ENCODE measurements at places on chromosomes 6 and 20.

- no peak for DNase-seq
These were observed 55.9 kb downstream of the RREB1 start for GRCh38 chr6:7163661-7164071.

DNA sequence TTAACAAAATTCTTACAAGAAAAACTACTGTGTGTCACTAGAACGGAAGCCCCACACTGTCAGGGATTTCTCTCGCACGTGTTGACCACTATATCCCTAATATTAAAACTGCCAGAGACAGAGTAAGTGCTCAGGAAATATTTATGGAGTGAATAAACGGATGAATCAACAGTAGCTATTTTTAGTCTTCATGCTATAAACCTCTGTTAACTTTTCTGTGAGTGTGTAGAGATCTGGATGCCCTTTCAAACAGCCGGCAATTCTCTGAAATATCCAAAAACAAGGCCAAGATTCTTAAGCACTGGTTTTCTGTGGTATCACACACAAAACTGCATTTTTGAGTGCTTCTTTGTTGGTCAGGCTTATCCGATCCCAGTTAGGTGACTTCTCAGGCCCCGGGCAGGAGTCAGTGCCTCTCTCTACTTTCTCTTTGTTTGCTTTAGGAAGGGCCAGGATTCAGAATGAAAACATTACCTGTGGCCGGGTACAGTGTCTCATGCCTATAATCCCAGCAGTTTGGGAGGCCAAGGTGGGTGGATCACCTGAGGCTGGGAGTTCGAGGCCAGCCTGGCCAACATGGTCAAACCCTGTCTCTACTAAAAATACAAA is 15.7 kb downstream of the ATP9A start:
- no peak for DNase-seq

DNA sequence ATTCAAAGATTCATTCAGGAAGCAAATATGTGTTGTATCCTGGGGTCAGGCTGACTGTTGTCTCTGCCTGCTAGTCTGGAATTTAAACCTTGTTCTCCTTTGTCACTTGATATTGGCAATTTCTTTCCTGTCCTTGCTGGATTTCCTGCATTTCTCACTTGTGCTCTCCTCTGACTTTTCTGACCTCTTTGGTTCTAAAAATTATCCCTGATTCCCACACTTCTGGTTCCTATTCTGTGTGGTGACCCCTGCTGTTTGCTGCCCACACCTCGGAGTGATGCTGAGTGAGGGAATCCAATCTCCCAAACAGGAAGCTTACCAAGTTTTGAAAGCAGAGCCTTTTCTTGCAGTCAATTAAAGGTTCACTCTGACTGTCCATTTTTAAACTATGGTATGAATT is 345.3 kb downstream of the CDKAL1 start:
- DNase-seq, result no peak

DNA sequence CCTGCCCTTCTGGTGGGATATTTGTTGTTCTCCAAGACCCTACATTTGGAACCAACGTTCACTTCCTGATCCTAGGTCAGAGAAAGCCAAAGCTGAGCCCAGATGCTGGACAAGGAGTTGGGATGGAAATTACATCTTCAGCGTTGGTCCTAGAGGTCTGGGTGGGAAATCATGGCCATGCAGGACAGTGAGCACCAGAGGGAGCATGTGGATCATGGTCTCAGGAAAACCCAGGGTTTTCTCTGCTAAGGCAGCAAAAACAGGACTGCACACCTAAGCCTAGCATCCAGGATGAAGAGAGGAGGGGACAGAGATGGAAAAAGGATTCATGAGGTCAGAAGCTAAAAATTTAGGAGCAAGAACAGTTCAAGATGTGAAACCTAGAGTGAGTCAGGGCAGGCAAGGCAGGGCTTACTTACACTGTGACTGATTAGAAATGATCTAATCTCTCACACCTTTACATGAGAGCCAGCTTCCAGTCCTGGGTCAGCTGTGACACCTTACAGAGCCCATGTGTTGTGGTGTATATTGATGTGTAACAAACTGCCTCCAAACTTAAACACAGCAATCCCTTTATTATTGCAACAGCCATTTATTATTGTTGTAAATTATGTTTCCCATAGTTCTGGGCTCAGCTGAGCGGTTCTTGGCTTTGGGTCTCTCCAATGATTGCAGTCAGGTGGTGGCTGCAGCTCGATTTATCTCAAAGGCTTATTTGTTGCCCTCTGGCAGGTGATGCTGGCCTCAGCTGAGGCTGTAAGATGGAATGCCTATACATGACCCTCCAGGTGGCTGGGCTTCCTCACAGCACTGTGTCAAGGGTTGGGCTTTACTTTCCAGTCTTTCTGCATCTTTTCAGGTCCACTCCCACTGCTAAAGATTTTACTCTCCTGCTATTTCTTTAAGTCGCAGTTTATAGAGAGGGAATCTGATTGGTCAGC is 6.5 kb downstream of the C20orf202 start:
- no peak for DNase-seq

- DNase-seq, result no peak
These were observed 79.8 kb upstream of the FAM184A start for GRCh38 chr6:119158057-119158848.

- no peak for DNase-seq
These were observed 108.7 kb downstream of the ID4 start for GRCh38 chr6:19945843-19946358.

GRCh38 chr6:97674802-97675201 is 391.8 kb upstream of the MMS22L start:
- no peak for DNase-seq

DNA sequence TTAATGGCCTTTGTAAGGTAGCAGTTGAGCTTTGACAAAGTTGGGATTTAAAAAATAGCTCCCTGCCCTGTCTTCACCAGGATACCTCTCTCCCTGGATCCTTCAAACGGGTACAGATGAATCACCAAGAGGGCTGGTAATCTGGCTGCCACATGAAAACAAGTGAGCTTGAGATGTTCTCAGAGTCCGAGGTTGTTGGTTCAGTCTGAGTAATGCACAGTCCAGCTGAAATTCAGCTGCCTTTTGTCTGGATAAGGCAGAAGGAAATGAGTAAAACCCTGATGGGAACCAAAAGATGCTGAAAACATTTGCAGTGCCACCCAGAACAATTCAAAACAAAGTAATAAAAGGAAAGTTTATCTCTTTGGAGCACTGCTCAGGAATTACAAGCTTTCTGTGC is 86.8 kb downstream of the GJA1 start:
- no peak for DNase-seq

DNA sequence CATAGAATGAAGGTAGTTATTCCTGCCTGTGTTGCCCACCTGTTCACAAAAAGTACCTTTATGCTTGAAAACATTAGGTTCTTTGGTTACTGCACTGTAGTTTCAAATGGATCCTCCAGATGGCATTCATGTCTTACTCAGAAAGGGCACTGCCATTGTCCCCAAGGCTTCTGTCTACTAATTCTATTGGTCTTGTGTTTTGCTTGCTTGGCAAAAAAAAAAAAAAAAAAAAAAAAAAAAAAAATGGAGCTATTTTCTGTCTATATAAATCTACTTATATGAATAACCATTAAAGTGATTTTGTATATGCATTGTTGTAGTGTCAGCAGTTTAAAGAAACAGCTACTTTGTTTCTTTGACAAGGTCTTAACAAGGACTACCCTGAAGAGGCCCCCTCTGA is 12.7 kb upstream of the EFHC1 start:
- no peak for DNase-seq

- no peak for DNase-seq
These were observed 42.2 kb downstream of the FLRT3 start for GRCh38 chr20:14295238-14295637.

DNA sequence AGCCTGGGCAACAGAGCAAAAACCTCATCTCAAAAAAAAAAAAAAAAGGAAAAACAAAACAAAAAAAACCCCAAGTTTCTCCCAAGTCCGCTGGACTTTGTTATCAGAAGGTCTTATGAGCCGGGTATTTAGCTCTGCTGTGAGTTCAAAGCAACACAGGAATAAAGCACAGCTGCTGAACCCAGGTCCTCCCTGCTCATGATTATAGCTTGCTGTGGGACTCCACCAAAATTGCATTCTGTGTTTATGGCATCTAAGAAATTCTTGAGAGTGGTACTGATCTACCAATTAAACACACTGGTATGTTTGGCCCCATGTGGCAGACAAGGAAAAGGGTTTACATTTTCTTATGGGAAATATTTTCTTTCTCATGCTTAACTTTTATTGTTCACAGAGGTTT is 93.6 kb upstream of the NEDD9 start:
- no peak for DNase-seq

DNA sequence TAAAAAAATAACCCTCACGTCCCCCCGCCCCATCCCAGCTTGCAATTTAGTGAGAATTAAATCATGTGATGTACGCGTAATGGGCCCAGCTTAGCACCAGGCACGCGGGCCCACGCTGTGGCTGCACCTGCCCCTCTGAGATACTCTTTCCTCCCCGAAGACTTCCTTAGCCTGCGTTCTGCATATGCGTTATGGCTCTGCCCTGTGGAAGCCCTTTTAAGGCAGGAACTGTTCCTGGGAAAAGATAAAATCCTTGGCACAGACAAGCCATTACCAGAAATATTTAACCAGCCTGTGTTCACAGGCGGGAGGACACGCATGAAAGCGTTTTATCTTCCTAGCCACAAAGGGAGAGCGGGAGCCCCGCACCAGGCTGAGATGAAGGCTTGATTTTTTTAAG is 311.0 kb downstream of the LRFN2 start:
- no peak for DNase-seq

GRCh38 chr6:9708600-9708999 is 706.3 kb downstream of the TFAP2A start:
- no peak for DNase-seq

- no peak for DNase-seq
These were observed 60.1 kb downstream of the FUT9 start for GRCh38 chr6:96075826-96076225.

DNA sequence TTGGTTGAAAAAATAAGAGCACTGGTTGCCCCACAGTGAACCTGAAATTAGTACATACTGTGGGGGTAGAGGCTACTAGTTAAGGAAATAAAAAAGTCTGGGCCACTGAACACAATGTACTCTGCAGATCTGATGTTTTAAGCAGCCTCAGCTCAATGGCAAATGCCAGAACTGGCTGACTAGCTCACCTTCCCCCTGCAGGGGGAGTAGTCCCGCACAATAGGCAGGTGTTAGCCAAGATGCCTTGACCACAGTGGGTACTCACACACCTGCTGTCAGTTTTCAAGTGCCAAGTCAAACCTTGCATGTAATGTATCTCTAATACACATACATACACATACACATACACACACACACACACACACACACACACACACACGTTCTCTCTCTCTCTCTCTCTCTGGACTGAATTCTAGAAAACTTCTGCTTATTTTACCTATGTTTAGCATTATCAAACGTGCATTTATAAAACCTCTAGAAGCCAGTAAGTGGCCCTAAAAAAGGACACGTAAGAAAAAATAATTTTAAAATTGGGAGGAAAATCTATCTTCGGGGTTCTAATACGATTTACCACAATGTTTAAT is 36.1 kb downstream of the GMDS start:
- no peak for DNase-seq

- DNase-seq, result no peak
These were observed 14.3 kb upstream of the ID1 start for GRCh38 chr20:31590717-31591225.

GRCh38 chr6:24520929-24521546 is 26.3 kb downstream of the ALDH5A1 start:
- peak; percentile 67 for DNase-seq

GRCh38 chr20:50744143-50744792 is 12.9 kb downstream of the PARD6B start:
- DNase-seq, result peak; percentile 70

- no peak for DNase-seq
These were observed 60.8 kb downstream of the MOCS1 start for GRCh38 chr6:39873439-39873838.

- DNase-seq, result no peak
These were observed 1.4 kb upstream of the BTN3A1 start for GRCh38 chr6:26400626-26401025.

DNA sequence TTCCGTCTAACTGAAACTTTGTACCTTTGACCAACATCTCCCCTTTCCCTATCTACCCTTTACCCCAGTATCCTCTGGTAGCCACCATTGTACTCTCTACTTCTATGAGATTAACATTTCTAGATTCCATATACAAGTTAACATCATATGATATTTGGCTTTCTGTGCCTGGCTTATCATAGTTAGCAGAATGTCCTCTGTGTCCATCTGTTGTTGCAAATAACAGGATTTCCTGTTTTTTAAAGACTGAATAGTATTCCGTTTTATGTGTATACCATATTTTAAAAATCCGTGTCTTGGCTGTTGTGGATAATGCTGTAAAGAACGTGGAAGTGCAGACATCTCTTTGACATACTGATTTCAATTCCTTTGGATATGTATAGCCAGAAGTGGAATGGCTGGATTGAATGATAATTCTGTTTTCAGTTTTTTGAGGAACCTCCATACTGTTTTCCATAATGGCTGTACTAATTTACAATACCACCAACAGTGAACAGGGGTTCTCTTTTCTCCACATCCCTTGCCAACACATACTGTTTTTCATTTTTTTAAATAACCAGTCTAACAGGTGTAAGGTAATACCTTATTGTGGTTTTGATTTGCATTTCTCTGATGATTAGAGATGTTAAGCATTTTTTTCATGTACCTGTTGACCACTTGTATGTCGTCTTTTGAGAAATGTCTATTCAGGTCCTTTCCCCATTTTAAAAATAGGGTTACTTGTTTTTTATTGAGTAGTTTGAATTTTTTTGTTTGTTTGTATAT is 53.8 kb downstream of the CDC5L start:
- no peak for DNase-seq

- no peak for DNase-seq
These were observed 178.8 kb upstream of the PTCHD4 start for GRCh38 chr6:48289841-48290240.

GRCh38 chr6:84356907-84357306 is 129.5 kb upstream of the CEP162 start:
- DNase-seq, result no peak

GRCh38 chr20:57877131-57877824 is 167.5 kb upstream of the PMEPA1 start:
- no peak for DNase-seq

DNA sequence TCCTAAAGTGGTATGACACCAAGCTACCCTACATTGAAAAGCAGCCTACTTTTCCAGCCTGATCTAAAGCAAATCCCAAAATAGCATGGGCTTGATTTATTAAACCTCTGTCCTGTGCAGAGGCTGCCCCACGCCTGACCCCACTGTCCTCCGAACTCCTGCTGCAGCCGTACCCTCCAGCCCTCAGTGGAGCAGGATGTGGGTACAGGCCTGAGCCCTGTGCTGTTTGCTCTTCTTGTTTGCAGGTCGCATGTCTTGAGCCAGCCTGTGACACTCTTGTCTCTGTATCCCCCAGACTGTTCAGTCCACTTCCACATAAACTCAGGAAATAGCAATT is 61.2 kb downstream of the RPP40 start:
- DNase-seq, result no peak

GRCh38 chr6:33638556-33638955 is 17.4 kb downstream of the ITPR3 start:
- DNase-seq, result no peak

DNA sequence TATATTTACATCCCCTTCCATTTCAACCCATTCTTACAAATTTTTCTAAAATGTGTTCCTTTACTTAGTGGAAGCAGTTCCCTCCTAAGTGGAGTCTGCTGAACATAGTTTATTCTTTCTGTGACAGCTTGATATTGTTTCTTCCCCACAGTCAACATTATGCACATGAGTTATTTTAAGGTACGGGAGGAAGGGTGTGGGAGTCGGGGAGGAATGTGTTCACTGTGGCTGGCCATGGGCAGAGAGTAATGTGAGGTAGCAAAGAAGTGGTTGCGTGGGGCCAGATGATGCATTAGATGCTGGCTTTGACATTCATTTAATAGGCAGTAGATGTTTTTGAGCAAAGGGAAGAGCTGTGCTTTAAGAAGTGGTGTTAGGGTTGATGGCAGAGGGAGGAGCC is 98.5 kb downstream of the ARMC2 start:
- no peak for DNase-seq

GRCh38 chr6:41338659-41339058 is 3.3 kb downstream of the NCR2 start:
- DNase-seq, result no peak

Measured in sciatic nerve (tissue), 2 donors.